ENCODE measurements at places on chromosomes 7 and 10.

DNA sequence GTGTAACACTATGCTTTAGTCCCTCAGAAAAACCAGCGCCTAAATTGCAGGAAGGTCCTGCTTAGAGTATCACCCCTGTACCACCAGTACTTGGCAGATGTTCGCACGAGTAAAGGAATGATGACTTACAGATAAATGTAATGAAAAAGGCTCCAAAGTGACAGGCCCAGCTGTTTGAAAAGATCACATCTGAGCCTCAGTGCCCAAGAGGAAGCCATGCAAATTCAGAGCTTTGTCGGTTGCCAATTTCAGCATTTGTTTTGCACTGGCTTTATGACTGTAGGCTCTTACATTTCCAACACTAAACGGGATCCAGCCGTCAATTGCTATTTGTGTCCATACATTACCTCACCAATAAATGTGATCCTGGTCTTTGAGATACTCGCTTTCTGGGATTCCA, 60.6 kb upstream of the GAD2 start:
- no peak for DNase-seq

- DNase-seq, result no peak
Measured at GRCh38 chr10:3014968-3015367, 52.4 kb upstream of the PFKP start.

- DNase-seq, result no peak
Measured at GRCh38 chr7:69908454-69908853, 310.2 kb downstream of the AUTS2 start.

DNA sequence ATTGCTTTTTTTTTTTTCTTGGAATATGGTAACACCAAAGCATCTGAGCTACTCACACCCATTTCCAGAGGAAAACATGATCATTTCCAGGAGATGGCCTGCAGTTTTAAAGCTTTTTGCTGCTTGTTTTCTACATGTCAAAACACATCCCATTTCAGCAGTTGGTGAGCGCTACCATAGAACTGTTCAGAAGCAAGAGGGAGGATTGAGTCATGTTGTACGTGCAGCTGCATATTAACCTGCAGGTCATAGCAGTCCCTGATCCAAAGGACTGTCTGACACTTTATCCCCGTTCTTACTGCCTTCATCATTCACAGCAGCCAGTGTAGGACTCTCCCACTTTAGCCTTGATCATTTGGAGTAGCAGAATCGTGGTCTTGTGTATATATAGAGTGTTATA, 124.6 kb downstream of the AUTS2 start:
- DNase-seq, result no peak

DNA sequence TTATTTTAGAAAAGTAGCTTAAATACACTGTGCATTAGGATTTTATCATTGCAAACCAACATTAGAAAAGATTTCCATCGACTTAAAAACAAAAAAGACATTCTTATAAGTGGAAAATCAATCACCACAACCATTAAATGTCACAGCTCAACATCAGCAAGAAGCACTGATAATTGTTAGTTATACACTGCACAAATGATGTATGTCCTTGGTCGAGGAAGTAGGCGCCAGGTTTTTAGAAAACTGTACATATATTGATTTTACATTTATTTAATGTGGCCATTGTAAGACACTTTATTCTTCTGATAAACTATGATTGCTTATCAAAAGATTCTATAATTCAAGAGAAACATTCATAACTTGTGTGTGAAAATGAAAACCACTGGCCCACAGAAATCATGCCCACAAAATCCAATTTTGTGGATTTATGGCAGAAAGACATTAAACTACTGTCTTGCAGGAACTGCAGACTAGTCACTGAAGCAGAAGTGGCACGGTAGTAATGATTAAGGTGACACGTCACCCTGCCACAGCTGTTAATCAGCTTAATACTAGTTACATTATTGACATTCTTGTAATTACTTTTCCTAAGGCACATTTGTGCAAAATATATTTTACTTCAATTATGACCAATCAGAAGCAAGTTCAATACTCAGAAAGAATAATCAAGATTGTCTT, 79.4 kb downstream of the VPS41 start:
- no peak for DNase-seq

All from Right ventricle myocardium superior (tissue), 1 donor.